ENCODE measurements at places on chromosomes 13 and 19.
A peak's percentile ranks its signal among the peaks of the same experiment; 100 is the strongest.

DNA sequence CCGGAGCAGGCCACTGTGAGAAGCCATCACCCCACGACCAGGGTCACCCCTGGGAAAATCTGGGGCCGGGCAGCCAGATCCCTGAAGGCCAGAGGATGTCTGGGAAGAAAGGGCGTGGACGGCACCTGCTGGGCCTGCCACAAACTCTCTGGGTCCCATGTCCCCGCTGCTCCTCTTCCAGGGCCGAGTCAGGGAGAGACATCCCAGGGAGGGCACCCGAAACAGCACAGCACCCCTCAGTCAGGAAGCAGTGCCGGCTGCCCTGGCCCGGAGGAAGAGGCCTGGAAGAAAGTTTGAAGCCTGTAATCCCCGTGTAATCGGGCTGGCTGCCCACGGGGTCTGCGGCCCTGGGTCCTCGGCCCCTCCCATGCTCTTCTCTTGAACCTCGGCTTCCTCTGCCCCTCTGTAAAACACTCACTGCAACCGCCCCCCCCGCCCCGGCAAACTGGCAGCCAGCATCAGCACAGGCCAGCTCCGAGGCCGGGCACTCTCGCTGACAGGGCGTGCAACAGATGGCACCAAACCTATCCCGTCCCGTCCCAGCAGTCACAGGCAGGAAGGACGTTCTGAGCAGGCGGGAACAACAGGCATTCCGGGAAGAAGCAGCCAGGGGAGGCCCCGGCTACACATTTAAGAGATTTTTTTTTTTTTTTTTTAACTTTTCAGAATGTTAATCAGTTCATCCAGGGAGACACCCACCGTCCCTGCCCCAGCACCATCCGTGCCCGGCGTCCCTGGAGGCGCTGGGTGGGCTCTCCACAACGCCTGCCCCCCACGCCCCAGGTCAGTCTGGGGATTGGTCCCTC is 1.5 kb downstream of the SBNO2 start:
- DNase-seq = no peak

- DNase-seq = no peak
Measured at GRCh38 chr13:76837801-76838200, 48.4 kb downstream of the KCTD12 start.

DNA sequence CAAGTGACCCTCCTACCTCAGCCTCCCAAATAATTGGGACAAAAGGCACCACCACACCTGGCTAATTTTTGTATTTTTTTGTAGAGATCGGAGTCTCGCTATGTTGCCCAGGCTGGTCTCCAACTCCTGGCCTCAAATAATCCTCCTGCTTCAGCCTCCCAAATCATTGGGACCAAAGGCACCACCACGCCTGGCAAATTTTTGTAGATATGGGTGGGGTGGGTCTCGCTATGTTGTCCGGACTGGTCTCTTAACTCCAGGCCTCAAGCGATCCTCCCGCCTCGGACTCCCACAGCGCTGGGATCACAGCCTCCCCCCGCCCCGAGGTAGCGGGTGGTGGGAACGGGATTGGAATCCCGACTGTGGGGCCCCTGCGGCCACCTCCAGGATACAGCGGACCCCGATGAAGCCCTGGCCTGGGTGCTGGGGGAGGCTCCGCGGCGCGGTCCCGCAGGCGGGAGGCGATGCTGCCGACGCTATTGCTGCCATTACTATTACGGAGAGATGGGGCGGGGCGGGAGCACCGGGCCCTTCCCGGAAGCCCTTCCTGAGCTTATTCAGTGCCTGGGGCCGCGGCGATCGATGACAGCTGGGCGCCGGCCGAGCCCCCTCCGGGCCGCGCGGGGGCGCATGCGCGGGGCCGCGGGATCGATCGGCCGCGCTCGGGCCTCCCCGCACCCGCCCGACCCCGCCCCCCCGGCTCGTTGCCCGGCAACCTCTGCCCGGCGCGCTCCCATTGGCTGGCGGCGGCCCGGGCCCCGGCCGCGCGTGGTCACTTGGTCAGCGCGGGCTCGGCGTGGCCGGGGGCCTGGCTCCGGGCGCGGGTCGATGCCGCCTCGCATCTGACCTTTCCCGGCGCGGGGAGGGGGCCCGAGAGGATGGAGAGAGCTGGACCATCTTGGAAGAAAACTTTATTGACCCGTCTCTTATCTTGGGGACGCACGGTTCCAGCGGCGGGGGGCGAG is 27.9 kb upstream of the ONECUT3 start:
- no peak for DNase-seq

- no peak for DNase-seq
Measured at GRCh38 chr19:48175578-48175977, 5.1 kb downstream of the ZSWIM9 start.

DNA sequence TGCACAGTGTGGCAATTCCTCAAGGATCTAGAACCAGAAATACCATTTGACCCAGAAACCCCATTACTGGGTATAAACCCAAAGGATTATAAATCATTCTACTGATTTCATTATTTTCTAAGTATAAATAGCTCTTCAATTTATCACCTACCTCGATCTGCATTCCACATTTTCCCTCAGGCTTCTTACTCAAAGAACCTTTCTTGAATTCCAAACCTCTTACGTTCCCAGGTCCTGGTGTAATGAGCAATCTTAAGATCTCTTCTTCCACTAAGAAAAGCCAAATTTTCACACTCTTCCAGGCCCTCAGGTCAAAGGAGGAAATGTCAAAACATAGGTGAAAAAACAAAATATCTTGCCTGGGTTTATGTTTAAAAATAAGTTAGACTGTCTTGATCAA is 237.3 kb upstream of the GPC6 start:
- DNase-seq = no peak

DNA sequence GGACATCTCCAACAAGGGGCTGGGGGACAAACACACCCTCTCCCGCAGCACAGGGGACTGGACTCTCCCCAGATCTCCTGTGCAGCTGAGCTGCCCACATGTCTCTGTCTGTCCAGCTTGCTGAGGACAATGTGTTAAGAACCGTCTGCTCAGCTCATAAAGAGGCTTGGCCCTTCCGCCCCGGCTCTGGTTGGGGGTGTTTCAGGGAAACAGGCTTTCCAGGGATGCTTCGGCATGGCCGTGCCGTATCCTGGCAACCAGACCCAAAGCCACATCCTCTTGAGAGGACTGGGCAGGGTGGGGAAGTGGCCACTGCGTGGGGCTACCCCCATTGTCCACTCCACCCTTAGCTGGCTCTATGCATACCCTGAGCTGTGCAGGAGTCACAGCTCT is 41.1 kb upstream of the CHST8 start:
- no peak for DNase-seq

DNA sequence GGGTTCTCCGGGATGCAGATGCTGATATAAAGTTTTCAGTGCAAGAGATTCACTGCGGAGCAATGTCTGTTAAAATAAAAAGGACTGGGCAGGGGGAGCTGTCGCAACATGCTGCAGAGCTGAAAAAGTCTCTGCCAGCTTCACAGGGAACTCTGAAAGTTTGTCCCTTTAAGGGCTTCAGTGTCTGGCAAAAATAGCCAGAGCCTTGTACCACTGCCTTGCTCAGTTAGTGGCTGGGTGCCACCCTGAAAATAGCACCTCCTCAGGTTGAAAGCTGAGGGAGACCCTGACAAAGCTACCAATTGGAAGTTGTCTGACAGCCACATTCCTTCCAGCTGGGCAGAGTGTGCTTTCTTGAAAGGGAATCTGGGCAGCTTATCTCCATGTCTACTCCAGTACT is 3.0 kb upstream of the NDFIP2 start:
- no peak for DNase-seq

GRCh38 chr19:46239193-46240024 is 9.9 kb downstream of the IGFL1 start:
- no peak for DNase-seq

GRCh38 chr19:2636897-2637683 is 65.4 kb downstream of the GNG7 start:
- DNase-seq = peak; percentile 44

DNA sequence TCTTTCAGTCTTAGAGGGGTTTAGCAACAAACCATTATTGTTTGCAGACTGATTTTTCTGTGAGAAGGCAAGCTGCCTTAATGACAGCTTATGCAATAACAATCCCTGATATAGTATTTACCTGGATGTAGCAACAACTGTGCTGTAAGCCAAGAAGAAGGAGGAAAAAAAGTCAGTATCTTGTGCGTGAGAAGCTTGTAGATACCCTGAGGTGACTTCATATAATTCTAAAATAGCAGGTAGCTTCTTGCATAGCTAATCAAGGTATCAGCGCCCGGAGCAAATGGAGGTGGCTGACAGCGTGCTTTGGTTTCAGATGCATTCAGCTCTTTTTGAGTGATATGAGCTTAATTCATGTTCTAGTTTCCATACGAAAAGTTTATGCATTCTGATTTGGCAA is 309.8 kb downstream of the KLF5 start:
- no peak for DNase-seq

GRCh38 chr19:3851254-3852176 is 17.3 kb downstream of the ZFR2 start:
- DNase-seq = no peak

GRCh38 chr13:23861310-23861709 is 27.9 kb downstream of the MIPEP start:
- DNase-seq = no peak

DNA sequence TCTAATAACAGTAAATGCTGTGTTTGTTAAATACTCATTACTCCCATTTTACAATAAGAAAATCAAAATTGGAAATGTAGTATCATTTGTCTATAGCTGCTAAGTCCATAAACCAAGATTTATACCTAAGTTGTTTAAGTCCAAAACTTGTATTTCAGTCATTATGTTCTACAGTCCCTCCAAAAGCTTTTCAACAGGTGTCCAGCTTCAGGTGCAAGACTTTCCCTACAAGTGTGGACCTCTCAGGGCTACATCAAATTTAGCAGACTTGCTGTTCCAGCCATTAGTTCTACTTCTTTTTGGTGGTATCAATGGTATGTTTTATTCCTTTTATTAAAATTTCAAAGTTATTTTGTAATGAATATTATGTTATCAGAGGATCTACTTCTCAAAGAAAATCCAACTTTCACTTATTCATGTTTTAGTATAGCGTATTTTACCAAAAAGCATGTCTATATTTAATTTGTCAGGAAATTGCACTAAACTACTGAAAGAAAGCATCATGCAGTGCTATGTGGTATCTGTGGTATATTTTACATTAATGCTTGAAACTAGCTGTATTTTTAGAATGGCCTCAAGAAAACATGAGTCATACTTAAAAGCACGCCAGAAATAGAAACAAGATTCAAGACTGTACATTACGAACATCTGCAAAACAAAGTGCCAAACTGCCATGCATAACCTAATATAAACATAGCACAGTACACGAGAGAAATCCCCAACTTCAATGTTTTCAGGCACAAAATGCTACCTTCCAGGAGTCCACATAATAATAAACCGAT is 44.5 kb downstream of the VWA8 start:
- DNase-seq = no peak

- no peak for DNase-seq
Measured at GRCh38 chr13:112708560-112709240, 18.9 kb downstream of the ATP11A start.

DNA sequence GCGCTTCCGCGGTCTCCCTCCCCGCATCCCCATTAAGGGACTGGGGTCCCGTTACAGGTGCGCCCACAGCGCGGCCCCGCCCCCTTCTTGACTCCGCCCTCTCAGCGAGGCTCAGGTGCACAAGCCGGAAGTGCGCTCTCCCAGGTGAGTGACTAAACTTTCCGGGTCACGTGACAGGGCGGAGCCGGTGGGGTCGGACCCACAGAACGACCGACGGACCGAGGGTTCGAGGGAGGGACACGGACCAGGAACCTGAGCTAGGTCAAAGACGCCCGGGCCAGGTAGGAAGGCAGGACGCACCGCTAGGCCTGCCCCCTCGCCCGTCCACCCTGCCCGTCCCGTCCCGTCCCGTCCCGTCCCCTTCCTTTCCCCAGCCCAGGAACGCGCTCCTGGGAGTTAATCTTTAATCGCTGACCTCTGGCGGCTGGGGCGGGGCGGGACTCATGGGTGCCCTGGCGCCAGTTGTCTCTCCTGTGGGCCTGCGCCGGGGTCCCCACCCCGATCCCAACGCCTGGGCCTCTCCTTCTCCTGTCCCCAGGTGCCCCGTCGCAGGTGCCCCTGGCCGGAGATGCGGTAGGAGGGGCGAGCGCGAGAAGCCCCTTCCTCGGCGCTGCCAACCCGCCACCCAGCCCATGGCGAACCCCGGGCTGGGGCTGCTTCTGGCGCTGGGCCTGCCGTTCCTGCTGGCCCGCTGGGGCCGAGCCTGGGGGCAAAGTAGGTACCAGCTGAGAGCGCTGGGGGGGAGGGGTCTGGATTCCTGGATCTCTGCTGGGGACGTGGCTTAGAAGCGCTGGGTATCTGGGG is at the start of gene CRB3:
TSS of gene CRB3 (plus strand) at position 202 of the 804 bp plus-strand sequence. CDS start at position 633, 431 bp downstream.
- DNase-seq = no peak

GRCh38 chr13:77836423-77836822 is 82.2 kb downstream of the EDNRB start:
- no peak for DNase-seq

- no peak for DNase-seq
Measured at GRCh38 chr13:109728791-109729731, 57.3 kb downstream of the IRS2 start.

DNA sequence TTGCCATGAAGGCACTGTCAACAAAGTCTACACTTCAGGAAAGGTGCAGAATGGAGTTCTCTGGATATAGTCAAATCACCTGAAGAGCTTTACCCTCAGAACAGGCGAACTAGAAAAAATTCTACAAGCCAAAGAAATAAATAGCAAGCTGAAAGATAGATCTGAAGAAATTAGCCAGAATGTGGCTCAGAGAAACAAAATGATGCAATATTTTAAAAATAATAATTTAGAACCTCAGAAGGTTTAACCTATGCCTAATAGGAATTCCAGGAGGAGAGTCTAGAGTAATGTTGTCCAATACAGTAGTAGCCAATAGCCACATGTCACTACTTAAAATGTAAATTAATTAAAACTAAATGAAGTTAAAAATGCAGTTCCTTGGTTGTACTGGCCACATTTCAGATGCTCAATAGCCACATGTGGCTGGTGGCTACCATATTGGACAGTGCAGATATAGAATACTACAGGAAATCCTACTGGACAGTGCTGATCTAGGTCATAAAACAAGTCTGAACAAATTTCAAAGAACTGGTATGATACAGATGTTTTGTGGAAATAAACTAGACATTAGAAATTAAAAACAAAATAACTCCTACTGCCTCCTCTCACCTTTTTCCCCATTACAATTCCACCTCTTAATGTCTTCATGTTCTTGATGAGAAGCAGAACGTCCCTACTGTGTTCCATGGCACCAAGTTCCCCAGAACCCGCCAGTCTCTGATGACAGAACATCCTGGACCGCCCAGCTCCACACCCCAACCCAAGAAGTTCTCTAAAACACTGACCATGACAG is 679 bp upstream of the CDADC1 start:
- DNase-seq = no peak

DNA sequence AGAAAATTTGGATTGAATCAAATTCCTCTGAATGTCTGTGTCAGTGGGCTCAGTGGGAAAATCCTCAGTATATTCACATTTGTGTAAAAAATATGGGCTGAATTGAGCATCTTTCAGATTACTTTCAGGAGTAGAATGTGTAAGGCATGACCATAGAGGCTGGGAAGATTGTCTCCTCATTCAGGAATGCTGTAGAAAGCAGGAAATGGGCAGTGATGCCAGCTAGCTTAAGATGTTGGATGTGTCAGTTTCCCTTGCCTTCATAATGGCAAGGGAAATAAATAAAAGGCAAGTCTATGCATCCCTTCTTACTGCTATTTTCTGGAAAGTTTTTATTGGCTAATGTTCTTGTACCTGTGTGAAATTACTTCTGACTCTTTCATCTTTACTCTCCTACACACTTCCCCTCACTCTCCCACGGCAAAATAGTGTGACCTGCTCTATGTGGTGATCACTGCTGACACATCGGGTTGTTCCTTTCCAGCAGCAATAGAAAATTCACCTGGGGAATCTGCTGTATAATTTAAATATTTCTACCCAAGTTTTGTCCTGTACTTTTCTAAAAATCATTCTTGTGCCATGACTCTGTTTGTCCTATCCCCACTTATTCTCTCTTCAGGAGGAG is 103.2 kb downstream of the LMO7 start:
- no peak for DNase-seq

Measured in stimulated activated CD4-positive, alpha-beta T cell treated with anti-CD3 and anti-CD28 coated beads, TNF-alpha, amount 100 ng/mL, for 24 hours (primary cell).